ENCODE measurements at places on chromosomes 4 and X.

- DNase-seq: no peak
Observed at GRCh38 chrX:9758021-9758638, 7.5 kb downstream of the GPR143 start.

GRCh38 chrX:109732807-109733612 is at the start of gene ACSL4:
Gene ACSL4, minus strand, starts transcription at chrX:109733257. Its CDS starts 49,894 bp downstream, at chrX:109683363.
- peak; percentile 88 for DNase-seq

DNA sequence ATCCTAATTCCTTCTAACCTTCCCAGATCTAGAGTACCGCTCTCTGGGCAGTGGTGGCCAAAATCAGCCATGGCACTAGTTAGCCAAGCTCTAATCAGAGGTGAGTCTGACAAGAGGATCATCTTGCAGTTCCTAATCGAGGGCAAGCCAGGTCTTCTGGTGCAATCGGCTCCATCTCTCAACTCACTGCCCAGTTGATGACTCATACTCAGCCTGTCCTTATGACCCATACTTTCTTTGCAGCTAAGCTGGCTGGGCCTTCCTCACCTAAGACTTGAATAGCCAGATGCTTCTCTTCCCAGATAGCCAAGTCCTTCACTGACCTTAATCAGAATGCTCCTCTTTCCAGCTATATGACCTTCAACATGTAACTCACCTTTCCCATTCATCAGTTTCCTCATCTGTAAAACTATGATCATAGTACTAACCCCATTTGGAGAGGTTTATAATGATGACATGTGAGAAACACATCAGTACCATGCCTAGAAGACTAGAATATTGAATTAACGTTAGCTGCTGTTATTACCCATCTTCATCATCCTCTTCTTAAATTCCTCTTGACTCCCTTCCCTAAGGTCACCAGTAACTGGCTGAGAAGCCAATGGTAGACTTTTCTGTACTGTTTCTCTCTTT is 57.1 kb downstream of the RELL1 start:
- DNase-seq: peak; percentile 90

DNA sequence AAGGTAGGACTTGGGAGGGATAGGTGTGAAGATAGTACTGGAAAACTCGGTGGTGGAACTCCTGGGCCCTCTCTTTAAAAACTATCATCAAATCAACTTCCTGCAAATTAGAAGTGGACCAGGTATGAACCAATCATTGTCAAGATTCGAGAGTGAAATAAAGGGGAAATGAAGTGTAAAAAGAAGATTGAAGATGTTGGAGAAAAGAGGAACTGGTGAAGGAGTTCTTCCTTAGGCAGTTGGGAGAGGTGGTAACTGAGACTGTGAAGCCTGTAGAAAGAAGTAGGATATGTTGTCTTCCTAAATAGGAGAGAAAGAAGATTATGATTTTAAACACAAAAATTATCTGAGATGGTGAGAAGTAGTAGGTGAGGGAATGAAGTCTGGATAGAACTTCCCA is 212.2 kb downstream of the PPP1R2C start:
- no peak for DNase-seq

GRCh38 chrX:70664726-70665125 is 220.1 kb downstream of the DLG3 start:
- peak; percentile 53 for DNase-seq

- DNase-seq: no peak
Observed at GRCh38 chrX:134186362-134187121, 50.4 kb upstream of the CCDC160 start.

- no peak for DNase-seq
Observed at GRCh38 chr4:2869659-2870058, 26.0 kb downstream of the ADD1 start.

Data from choroid plexus epithelial cell (primary cell).